Activated naive CD4-positive, alpha-beta T cell treated with anti-CD3 and anti-CD28 coated beads, Interleukin-2, amount 50 U/mL, for 16 hours (primary cell): ENCODE measurements at places on chromosomes 6 and 20.

GRCh38 chr6:142569676-142570075 lies 267.9 kb downstream of the ADGRG6 start:
- DNase-seq = no peak

GRCh38 chr20:32535953-32536823 lies 48.9 kb downstream of the NOL4L start:
- peak; percentile 65 for DNase-seq

GRCh38 chr6:149854532-149854931 lies 9.6 kb downstream of the LRP11 start:
- DNase-seq = no peak

- DNase-seq = no peak
Measured at GRCh38 chr20:22703843-22704242, 119.5 kb upstream of the FOXA2 start.

DNA sequence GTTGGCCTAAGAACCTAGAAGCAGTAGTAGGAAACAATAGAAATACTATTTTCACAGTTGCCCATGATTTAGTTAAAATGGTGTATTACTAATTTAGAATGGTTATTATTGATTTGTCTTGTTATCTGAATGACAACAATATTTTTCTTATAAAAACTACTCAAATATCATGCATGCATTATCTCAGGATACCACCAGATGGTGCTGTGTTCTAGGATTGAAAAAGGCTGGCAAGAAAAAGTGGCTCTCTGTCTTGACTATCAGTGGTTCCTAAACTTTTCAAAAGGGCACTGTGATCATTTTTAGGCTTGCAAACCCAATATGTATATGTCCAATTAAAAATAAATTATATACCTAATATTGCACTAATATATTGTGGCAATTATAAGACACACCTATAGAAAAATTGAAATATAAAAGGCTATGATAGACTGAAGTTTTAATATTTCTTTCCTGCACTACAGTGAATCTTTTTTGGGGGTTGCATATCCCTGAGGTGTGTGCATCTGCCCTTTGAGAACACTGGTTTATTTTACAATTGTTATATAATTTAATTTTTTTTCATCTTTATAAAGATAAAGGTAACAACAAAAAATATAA lies 131.7 kb upstream of the MLIP start:
- no peak for DNase-seq

DNA sequence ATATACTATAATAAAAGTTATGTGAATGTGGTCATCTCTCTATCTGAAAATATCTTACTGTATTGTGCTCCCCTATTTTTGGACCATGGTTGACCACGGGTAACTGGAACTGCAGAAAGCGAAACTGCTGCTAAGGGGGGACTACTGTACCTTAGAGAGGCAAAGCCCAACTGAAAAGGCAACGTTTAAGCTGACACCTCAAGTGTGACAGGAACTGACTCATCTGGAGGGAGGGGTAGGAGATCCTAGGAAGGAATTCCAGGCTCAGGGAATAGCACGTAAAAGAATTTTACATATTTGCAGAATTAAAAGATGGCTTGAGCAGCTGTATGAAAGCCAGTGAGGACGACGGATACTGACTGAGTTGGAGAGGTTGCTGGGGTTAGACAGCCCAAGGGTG lies 34.8 kb downstream of the ELOVL2 start:
- DNase-seq = no peak

GRCh38 chr6:168007592-168008338 lies 10.3 kb downstream of the KIF25 start:
- DNase-seq = no peak

DNA sequence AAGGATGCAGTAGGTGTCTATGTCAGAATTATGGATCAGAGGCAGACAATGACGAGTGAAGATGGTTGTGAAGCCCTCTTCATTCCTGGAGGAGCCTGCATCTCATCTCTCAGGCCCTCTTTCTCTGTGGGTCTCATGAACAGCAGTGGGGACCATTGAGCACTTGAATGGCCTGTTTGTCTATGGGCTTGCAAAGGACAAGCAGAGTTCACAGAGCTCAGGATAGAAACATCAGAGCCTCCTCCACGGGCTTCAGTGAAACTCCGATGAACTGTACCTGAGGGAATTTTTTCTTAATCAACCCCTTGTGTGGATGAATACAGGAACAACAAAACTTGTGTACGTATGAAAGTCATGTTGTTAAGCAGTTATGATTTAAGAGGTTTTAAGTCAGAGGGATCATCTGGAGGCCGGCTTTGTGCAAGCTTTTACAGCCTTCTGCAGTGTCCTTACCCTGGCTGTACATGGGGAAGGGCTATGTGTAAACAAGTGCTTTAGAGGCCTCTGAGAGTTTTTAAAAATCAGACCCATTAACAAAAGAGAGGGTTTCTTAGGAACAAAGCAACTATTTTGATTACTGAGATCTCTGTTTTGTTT lies 29.7 kb upstream of the PI16 start:
- no peak for DNase-seq

- DNase-seq = no peak
Measured at GRCh38 chr6:43985329-43985728, 141.9 kb downstream of the MRPL14 start.

DNA sequence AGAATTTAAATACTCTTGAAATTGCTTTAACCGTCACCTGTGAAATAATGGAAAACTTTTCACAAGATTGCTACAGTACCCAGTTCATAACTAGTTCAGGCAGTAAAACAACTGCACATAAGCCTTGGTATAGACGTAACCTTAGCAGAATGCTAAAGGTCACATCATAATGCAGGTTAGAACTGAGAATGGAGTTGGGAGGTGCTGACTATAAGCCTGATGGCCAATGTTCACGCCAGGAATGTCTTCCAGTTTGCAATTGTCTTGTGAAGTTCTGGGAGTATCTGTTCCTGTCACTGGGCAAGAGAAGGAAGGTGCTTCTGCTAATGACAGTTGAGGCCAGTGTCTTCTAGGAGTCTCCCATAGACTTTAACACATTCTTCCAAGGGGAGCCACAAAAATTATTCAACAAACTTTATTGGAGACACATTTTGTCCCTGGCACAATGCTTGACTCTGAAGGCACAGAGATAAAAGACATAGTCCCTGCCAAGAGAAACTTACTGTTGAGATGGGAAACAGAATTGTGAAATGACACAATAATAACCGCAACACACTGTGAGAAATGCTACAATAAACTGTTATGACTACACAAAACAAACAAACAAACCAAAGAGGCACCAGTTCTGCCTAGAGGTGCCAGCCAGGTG lies 24.6 kb upstream of the CEP162 start:
- DNase-seq = no peak

GRCh38 chr20:60589623-60590022 lies 631.4 kb downstream of the CDH26 start:
- DNase-seq = no peak

GRCh38 chr6:34986845-34987246 lies 97.8 kb downstream of the ANKS1A start:
- peak; percentile 52 for DNase-seq

GRCh38 chr6:74510878-74511277 lies 695.0 kb downstream of the COL12A1 start:
- DNase-seq = no peak

DNA sequence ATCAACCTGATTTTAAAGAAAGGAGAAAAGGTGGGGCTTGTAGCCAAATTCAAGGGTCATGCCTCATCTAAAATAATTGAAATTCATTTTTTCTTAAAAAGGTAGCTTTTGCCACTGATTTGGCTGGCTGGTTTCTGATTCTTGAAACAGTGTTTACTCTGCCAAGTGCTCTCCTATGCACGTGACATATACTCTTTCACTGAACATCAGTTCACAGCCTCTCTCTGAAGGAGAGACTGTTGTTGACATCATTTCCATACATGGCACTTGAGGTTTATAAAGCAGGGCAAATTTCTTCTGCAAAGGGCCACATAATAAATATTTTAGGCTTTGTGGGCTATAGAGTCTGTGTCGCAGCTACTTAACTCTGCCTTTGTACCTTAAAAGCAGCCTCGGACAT lies 40.4 kb upstream of the DOK5 start:
- no peak for DNase-seq

- DNase-seq = no peak
Measured at GRCh38 chr20:3027987-3028386, 15.4 kb upstream of the GNRH2 start.

DNA sequence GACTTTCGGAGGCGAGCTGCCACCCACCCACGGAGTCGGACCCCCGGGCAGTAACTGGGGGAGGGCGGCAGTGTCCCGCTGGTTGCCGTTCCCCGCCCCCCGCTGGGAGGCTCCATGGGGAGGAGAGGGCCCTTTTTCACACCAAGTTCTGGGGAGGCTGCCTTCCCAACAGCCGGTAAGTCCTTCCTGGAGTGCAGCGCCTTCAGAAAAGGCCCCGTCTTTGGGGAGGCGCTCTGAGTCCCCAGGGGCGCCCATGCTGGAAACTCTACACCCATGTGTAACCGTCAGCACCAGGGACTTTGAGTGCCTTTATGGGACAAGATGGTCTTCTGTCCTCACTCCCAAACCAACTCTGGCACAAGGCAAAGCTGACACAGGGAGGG lies 430 bp upstream of the SOX18 start:
- no peak for DNase-seq

DNA sequence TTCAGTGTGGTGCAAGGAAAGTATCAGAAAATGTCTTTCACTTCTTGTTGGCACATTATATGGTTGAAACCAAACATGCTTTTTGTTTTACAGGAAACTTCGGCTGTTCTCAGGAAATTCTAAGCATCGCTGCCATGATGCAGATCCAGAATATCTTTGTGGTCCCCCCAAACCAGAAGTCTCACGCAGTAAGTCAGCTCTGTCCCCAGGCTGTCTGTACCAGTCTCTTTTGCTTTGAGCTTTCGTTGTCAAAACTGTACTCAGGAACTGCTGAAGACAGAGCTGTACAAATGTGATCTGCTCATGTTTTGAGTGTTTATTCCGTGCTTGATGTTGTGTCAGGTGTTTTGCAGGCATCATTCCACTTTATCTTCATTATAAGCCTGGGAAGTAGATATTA lies 59.6 kb downstream of the DHX35 start:
- DNase-seq = no peak

GRCh38 chr6:134247231-134247833 lies 70.6 kb downstream of the SGK1 start:
- DNase-seq = peak; percentile 67

DNA sequence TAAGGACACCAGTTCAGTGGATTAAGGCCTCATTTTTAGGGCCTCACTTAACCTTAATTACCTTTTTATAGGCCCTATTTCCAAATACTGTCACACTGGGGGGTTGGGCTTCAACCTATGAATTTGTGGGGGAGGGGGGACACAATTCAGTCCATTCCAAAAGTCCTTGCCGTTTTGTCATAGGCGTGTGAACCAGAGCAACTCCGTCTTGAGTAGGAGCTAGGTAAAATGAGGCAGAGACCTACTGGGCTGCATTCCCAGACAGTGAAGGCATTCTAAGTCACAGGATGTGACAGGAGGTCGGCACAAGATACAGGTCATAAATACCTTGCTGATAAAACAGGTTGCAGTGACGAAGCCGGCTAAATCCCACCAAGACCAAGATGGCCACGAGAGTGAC lies 113.5 kb upstream of the SNX9 start:
- DNase-seq = no peak

DNA sequence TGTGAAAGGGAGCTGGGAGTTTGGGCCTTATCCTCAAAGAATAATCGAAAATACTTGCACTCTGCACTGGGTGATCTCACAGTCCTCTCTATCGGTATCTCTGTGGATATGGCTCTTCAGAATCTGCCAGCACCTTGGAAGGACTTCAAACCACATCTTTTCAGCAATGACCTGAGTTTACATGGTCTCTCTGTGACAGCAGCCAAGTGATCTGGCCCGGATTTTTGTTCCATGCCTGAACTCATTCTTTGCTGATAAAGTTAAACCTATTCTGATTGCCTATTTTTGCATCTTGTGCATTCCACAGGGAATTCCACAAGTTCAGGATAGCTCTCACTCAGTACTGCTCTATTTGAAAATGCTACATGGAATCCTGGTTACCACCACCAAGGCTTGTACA lies 98.9 kb downstream of the HDGFL1 start:
- no peak for DNase-seq

GRCh38 chr20:15847196-15847784 lies 726.0 kb downstream of the KIF16B start:
- DNase-seq = no peak

- no peak for DNase-seq
Measured at GRCh38 chr6:46996860-46997641, 45.1 kb downstream of the ADGRF1 start.

DNA sequence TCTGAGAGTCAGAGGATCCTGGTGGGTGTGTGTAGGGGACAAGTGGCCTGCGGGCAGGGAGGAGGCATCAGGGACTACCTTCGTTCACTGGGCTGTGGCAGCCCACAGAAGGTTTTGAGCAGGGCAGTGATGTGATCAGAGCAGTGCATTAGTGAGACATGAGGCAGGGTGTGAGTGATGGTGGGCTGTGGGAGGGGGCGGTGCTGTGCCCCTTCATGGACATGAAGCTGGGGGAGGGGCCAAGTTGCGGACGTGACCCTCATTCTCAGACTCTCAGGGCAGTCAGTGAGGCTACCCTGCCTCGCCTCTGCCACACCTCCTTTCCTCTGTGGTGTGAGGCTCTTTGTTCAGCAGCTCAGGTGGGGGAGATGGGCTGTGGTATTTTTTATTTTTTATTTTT lies 142.2 kb upstream of the RNF24 start:
- no peak for DNase-seq

DNA sequence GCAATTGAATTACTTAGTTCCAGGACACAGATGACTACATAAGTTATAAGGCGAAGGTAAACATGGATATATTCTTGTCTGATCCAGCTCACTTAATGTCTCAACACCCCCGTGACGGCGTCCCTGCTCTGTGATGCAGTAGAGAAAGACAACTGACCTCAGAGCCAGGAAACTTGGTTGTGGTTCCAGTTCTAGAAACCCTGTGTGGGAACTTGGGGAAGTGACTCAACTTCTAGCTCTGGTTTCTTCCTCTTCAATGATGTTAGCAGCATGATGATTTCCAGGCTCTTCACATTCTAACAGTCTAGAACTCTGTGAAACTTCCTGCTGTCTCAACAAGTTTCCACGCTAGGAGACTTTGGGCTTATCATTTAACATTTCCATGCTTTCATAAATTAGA lies 18.4 kb downstream of the LAMA4 start:
- no peak for DNase-seq

DNA sequence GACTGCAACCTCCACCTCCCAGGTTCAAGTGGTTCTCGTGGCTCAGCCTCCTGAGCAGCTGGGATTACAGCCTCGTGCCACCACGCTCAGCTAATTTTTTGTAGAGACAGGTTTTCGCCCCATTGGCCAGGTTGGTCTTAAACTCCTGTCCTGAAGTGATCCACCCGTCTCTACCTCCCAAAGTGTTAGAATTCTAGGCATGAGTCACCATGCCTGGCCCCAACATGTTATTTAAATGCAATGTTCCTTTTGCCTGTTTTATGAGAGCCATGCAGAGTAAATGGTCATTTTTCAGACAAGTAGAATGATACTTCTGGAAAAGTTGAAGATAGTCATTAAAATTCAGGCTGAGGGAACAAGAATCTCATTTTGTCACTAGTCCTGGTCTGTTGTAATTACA lies 43.8 kb upstream of the RPS6KA2 start:
- no peak for DNase-seq
